ENCODE measurements at places on chromosomes 16 and 17.

DNA sequence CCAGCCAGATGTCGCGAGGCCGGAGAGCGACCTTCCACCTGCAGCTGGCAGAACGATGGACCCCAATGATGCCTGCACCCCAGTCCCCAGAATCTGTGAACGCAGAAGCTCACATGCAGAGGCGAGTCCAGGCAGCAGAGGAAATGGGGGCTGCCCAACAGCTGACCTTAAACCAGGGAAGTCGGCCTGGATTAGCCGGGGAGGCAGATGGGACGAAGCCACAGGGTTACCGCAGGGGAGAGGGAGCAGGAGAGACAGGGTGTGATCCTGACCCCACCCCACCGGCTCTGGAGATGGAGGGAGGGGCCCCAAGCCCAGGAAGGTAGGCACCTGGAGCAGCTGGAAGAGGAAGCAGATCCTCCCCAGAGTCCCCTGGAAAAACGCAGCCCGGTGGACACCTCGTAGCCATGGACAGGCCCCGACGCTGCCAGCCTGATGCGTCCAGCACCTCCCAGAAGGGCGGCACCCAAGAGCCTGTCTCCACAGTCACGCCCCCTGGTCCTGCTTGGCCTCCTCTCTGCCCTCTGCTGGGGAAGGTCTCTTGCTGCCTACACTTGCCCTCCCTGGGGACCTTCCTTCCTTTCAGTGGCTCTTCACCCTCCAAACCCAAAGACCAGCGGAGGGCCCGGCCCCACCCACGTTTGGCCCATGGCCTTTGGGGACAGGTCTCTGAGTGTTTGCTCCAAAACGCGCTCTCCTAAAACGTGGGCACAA, 37.3 kb downstream of the PIEZO1 start:
- DNase-seq: no peak

DNA sequence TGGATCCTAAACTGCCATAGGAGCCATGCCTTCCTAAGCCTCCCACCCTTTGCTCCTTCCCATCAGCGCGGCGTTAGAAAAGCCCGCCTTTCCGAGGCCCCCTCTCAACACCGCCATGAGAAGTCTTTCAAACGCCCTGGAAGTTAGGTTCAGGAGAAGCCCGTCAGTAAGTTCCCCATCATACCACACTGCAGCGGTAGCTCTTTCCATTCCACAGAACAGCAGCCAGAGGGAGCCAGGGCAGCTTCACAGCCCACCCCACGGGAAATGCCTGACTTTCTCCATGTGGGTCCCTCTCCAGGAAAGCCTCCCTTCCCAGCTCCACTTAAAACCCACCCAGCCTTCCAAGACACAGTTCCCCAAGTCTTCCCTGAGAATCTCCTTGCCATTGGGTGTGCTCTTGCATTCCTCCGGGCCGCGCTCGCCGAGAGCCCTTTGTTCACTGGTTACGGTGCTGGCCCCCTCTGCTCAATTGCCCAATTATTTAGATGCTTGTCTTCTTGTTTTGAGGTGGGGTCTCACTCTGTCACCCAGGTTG, 28.7 kb downstream of the KIAA0513 start:
- DNase-seq: no peak

DNA sequence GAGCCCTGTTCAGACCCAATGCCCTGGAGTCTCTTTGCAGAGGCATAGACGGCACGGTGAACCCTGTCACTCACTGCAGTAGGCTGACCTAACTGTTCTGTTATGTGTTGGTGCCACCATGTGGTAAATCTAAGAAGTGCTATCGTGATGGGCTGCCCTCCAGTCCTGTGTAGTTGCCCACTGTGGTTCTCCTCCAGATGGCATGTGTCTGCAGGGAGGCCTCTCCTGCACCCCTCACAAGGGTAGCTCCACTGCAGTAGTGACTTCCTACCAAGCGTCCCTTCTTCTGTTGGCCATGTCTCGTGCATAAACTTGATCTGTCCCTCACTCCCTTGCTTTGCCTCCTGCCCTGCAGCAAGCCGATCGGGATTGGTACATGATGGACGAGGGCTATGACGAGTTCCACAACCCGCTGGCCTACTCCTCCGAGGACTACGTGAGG, 5.8 kb downstream of the DHX38 start:
- DNase-seq: peak; percentile 28

DNA sequence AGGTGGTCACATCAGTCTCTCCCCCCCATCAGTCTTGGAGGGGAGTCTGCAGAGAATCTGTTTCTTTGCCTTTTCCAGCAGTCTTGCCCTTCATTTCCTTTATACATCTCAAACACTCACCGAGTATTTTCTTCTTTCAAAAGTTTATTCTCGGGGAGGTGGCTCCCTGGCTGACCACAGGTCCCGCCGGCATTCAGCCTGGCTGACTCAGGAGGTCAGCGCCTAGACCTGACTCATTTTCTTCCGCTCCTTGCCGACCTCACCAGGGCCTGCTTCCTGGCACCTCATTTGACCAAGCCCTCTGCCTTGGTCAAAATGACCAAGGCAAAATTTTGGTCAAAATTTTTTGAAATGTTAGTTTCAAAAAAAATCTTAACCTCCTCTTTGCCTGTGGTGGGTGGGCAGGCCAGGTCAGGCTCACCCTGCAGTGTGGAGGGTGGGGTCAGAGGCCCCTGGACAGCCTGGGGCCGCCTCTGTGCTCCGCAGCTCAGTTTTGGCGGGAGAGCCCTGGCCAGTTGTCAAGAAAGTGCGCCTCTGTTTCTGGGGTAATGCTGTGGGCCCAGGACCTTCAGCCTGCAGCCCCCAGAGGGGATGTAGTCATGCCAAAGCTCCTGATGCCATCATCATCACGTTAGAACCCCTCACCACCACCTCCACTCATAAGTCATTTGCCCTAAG, 165.6 kb downstream of the SPECC1 start:
- no peak for DNase-seq

DNA sequence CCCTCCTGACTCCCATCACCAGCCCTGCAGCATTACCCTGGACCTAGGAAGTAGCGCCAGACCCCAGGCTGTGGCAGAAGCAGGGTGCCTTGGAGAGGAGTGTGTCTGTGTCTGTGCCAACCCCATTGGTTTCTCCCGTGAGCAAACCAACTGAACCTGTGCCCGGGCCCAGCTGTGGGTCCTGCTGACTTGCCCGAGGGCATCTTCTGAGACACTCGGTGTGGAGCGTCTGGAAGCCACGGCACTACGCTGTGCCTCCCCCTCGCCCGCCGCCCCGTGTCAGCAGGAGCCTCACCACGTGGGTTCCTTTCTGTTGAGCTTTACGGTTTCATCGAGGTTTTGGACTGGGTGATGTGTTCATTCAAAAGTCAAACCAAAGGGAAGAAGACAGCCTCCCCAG, 27.8 kb downstream of the ZNF750 start:
- no peak for DNase-seq

DNA sequence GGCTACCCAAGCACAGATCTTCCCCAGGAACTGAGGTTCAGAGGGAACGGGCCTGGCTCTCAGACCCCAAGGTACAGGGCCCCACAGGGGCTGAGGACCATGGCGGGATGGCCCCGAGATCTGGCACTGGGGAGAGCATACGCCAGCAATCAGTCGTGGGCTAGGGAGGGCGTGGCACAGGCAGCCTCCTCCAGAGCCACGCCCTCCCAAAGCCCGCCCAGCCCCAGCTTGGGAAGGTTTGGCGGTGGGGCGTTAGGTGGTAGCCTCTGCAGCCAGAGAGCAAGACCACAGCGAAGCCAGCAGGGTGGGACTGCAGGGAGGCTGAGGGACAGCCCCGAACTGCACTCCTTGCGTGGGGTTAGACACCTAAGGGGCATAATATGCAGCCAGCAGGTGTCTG, 11.6 kb downstream of the WNT9B start:
- no peak for DNase-seq

DNA sequence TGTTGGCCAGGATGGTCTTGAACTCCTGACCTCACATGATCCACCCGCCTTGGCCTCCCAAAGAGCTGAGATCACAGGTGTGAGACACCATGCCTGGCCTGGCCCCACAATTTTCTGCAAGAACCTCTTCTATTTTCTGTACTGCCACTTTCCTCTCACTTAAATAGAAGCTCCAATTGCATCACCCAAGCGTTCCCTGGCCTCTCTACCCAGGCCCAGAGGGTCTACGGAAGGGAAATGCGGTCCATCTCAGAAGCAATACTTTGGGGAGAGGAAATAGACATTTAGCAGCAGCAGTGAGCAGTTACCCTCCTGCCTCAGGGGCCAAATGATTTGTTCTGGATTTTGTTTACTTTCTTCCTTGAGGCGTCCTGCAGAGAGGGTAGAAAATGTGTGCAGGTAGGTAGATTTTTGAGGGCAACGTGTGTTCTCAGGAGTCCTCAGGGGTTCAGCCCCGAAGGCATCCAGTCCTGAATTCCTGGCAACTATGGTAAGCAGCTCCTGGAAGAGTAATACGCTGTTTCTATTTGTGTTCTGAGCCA, 11.0 kb downstream of the SLC6A4 start:
- DNase-seq: no peak

DNA sequence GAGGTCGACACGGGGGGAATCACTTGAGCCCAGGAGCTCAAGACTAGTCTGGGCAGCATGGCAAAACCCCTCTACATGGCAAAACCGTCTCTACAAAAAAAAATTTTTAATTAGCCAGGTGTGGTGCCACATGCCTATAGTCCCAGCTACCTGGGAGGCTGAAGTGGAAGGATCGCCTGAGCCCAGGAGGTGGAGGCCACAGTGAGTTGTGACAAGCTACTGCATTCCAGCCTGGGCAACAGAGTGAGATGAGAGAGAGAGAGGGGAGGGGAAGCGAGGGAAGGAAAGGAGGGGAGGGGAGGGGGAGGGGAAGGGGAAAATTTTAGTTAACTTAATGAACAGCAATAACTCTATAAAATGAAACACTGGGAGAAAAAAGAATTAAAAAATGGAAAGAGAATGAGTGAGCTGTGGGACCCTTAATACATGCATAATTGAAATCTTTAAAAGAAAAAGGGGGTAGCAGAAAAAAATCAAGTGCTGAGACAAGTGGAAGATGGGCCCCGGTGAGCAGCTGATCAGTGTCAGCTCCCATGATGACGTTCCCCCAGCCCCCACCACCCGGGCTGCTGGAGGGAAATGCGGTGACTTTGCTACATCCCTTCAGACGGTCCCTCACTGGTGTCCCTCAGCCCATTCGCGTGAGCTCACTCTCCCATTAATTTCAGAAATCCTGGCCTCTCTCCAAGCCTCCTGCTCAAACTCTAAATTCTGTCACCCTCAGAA, 2.7 kb downstream of the ASGR2 start:
- no peak for DNase-seq

DNA sequence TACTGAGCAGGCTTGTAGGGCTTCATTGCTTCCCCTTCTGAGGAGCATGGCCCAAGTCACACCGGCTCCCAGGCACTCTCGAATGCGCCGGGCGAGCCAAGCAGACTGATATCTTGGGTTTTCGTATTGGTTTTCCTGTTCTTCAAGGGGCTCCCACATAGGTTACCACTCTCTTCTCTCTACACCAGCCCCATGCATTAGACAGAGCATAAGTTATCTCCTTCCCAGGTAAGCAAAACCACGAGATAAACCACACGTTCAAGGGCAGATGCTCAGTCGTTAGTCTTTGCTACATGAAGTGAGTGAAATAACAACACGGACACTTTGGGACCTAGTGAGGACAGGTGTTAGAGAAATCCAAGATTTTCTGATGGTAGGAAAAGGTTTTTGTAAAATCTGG, 211.2 kb downstream of the ABCC12 start:
- DNase-seq: no peak

DNA sequence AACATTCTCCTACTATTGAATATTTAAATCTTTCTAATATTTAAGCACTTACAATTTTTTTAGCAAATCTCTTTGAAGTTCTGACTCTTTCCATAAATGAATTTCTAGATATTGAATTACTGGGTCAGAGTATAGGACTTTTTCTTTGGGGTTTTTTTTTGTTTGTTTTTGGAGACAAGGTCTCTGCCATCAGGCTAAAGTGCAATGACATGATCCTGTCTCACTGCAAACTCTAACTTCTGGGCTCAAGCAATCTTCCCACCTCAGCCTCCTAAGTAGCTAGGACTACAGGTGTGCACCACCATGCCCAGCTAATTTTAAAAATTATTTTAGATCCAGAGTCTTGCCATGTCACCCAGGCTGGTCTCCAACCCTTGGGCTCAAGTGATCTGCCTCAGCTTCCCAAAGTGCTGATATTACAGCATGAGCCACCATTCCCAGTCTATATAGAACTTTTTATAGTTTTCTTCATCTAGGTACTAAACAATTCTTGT, 24.9 kb downstream of the PIGL start:
- no peak for DNase-seq

- DNase-seq: peak; percentile 64
Observed at GRCh38 chr16:48613061-48613957, 3.3 kb upstream of the N4BP1 start.

DNA sequence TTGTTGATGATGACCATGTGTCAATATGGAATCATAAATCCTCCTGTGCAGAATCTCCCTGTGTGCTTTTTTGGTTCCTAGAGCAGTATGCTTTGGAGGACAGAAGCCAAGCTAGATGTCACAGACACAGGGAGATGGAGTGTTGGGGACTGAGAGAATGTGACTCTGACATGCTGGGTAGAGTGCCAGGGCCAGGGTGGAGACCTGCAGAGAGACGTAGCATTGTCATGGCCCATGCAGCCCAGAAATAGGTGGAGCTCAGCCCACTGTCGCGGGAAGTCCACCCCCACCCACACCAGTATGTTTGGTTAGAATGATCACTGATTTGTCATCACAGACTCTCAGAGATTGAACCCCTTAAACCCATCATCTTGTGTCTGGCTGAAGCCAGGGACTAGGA, 39.2 kb upstream of the ADCY7 start:
- no peak for DNase-seq
